HS-27A (cell line): ENCODE measurements at places on chromosomes 6 and 20.

DNA sequence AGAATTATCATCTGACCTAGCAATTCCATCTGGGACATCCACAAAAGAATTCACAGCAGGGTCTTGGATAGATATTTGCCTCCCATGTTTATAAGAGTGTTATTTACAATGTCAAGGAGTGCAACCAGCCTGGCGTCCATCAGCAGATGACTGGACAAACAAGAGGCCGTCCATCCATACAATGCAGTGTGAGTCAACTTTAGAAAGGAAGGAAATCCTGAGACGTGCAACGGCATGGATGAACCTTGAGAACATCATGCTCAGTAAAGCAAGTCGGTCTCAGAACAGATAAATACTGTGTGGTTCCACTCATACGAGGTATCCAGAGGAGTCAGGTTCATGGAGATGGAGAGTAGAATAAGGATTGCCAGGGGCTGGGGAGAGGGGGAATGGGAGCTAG is 46.4 kb downstream of the FOXF2 start:
- no peak for DNase-seq

DNA sequence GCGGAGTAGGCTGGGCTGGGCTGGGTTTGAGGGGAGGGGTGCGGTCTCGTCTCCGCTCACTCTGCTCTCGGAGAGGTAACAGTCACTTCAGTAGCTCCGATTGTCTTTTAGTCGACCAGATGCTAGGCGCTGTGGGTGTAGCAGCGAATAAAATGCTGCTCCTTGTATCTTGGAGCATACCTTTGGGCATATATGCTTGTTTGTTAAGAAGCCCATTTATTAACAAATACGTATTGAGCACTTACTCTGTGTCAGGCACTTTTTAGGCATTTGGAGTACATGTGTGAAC is 545 bp downstream of the ACTR5 start:
- DNase-seq, result no peak

DNA sequence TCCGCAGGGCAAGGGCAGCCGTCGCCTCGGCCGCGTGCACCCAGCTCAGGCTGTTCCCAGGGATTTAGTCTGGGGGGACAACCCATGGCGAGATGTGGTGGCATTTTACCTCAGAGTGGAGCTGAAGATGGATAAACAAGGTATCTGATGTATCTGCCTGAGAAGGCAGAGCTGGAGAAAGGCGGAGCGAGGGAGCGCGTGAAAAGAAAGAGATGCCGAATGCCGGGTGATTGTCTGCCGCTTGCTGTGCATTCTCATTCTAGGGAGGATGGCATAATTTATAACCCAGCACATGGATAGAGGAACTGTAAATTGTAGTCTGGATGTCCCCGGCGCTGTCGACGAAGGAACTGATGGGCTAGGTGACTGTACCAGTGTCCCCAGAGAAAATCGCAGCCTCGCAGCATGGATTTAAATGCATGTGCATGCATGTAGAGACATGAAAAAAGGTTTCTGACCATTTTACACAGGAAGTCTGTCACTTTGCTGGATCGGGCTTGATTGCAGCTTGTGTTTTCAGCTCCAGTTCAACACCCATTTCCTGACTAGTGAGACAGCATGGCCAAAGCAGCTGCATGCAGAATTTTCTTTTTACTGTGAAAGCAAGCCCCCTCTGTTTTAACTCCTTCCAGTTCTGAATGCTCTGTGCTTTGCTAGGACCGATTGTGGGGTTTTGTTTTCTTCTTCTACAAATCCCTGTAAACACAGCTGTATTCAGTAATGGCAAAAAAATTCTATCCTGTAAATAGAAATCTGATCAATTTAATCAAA is 149.7 kb downstream of the PRL start:
- no peak for DNase-seq

DNA sequence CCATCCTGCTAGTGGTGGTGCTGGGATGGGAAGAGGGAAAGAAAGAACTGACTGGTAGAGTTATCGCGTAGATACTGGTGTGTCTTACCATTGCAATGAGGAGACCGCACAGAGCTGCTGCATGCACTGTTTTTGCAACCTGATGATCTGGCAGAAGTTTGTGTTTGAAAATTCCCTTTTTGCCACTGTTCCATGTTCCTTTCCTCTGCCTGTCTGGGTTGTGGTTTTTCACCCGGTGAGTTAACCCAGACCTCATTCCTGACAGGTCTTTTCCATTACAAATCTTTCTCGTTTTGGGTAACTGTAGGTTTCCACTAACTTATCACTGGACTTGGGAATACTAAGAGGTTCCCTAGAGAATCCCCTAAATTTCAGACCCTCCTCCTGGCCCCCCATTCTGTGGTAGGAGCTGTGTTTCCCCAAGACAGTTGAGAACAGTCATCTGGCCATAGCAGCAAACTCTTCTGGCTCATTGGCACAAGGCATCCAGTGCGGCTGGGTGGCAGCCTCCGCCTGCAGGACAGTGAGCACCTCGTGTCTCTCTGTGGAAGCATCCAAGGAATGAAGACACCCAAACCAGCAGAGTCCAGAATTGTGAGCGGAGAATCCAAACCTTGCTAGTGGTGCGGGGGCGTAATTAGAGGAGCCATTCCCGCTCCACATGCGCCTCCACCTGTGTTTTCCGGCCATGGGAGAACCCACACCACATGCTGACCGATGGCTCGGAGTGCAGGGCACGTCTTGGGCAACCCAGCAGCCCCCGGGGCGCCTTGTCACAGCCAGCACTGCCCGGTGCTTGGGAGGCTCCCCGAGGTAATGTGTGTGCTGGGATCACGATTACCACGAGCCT is 32.8 kb downstream of the ERMARD start:
- DNase-seq, result no peak

- DNase-seq, result no peak
Measured at GRCh38 chr6:131683479-131683878, 17.7 kb downstream of the OR2A4 start.

- no peak for DNase-seq
Measured at GRCh38 chr20:609371-609964, 641 bp downstream of the TCF15 start.

- DNase-seq, result no peak
Measured at GRCh38 chr6:47301441-47301840, 8.3 kb downstream of the TNFRSF21 start.

DNA sequence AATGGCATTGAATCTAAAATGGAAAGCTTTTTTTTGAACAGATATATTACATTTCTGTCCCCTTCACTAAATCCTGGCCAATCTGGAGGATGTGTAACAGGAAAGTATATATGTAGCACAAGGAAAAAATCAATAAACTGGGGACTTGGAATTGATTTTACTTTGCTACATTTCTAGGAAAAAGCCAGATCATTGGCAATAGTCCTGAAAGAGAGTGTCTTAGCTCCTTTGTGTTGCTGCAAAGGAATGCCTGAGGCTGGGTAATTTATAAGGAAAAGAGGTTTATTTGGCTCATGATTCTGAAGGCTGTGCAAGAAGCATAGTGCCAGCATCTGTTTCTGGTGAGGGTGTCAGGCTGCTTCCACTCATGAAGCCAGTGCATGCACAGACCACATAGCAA is 574.9 kb downstream of the HTR1B start:
- DNase-seq, result no peak

- no peak for DNase-seq
Measured at GRCh38 chr20:6993011-6993410, 225.5 kb downstream of the BMP2 start.

- DNase-seq, result no peak
Measured at GRCh38 chr20:48060841-48061720, 275.8 kb upstream of the SULF2 start.

DNA sequence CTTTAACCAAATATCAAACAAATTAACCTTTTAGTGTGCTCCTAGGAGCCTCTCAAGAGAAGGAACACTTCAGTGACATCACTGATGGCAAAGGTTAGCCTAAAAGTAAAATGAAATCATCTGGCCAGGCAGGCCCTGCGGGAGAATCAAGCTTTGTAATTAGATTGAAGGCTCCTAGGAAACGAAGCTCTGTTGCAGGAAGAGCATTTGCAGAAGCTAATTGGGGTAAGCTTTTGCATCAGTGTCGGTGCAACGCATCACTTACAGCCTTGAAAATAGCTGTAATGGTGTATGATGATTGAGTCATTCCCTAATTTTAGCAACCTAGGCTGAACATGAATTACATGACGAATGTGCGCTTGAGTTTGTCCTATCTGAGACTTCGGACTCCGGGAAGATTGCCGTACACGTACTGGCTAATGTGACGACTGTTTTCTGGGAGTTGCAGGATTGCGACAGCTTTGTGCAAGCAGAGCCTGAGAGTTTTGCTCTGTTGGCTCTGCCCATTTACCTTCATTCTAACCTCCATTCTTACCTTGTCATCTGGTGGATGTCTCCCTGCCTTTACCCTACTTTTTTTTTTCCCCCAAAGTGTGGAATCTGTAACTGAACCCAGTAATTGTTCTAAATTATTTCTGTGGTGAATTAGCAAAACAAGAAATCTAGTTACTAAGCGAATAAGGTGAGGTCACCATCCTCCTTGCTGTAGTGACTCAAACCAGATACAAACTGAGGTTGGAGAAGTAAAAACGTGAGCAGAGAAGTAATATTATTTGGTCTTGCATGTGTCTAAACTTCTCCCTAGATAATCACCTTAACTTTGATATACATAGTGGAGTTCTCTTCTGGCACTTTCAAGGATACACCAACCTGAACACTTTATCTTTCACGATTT is 675.9 kb upstream of the CITED2 start:
- DNase-seq, result no peak

- no peak for DNase-seq
Measured at GRCh38 chr6:22368794-22369193, 72.0 kb upstream of the PRL start.

DNA sequence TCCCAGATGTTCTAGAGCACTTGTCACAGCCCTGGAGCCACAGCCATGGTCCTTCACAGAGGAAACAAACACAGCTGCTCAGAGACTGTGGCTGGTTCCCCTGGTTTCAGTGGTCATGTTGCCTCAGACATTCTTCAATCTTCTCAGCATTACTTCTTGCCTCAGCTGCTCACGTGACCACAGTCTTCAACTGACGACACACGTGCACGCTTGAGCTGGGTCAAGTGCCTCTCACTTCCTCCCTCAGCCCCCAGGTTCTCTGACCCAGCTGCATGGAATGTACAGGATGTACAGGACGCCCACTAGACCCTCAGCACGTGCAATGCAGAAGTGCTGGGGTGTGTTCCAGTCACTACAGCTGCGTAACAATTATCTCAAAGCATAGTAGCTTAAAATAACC is 159.8 kb upstream of the GGTLC1 start:
- no peak for DNase-seq

DNA sequence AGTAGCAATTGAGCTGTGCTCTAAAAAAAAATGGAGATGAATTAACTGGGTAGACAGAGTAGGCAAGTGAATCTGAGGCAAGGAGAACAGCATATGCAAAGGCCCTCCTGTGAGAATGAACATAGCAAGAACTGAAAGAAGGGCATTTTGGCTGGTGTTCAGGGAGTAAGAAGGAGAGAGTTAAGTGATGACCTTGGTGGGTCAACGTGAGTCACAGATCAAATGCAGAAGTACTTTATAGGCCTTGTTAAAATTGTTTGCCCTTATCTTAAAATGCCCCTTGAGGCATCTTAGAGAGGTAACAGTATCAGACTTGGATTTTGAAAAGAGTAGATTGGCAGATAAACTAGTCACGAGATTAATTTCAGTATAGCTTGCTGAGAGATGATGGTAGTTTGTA is 24.5 kb downstream of the NDUFAF5 start:
- no peak for DNase-seq

DNA sequence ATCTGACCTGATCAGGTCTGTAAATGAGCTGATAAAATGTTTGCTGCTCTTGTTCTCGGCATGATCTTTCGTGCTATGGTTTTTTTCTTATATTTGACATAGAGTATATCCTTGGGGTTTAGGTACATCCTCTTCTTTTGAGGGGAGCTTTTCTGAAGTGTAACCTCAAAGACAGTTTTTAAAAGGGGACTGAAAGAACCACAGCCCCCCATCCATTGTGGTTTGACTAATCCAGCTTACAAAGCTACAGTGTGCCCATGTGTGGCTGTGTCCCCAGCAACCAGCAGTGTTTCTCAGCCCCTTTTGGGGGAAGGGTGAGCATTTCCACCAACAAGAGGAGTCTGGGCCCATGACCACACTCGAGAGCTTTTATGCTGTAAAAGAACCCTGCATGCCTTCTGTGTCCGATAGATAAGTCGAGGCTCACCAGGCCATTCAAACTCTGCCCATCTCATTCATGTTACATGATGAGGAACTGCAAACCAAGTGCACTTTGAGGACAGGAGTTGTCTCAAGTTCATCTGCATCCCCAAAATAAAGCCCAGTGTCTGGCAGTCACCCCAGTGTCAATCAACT is 266.0 kb downstream of the SLC24A3 start:
- no peak for DNase-seq

- DNase-seq, result no peak
Measured at GRCh38 chr20:49476016-49476355, 6.5 kb downstream of the KCNB1 start.

DNA sequence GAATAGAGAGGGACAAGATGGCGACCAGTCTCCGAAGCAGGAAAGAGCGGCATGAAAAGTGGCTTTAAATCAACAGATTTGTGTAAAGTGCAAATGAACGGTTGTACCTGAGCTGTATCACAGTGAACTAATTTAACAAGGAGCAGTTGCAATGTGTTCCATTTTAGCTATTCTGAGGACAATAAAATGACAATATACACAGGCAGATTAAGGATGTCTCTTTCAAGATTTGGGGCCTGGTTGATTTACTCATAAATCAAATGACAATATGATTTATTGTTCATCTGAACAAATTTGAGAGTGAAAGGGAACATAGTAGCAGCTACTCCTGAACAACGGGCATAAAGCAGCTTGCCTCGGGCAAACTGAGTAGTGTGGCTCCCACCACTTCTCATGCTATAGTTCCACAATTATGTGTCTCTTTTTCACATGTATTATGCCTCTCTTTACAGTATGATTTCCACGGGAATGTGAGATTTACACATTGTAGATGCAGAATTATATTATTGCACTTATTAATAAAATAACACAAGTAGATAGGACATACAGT is 204.1 kb upstream of the AGPAT4 start:
- no peak for DNase-seq

- no peak for DNase-seq
Measured at GRCh38 chr6:35776364-35777215, at the start of gene CLPSL2. Gene CLPSL2, plus strand, starts transcription at chr6:35776598. Its CDS starts 21 bp downstream, at chr6:35776619.

- DNase-seq, result no peak
Measured at GRCh38 chr20:3854462-3854871, 7.8 kb downstream of the MAVS start.

GRCh38 chr20:62116558-62117361 is 5.5 kb upstream of the LSM14B start:
- no peak for DNase-seq

- DNase-seq, result no peak
Measured at GRCh38 chr6:124917769-124918168, 44.5 kb upstream of the RNF217 start.

DNA sequence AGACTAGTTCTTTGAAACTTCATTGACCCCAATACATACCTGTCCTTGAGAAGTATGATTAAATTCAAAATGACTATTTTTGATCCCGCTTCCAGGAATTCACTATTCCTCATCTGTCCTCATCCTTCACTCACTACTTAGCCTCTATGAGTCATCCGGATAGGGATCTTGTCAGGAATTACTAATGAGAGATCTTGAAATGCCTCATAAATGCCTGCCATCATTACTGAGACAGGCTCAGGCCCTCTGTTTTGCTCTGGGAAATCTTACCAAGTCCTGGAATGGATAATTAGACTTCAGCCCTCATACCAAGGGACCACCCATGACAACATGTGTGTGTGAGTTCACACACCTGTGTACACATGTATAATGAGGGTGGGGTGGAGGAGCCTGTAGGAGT is 2.8 kb upstream of the CYP24A1 start:
- DNase-seq, result no peak
